ENCODE measurements at places on chromosomes 4 and X.

DNA sequence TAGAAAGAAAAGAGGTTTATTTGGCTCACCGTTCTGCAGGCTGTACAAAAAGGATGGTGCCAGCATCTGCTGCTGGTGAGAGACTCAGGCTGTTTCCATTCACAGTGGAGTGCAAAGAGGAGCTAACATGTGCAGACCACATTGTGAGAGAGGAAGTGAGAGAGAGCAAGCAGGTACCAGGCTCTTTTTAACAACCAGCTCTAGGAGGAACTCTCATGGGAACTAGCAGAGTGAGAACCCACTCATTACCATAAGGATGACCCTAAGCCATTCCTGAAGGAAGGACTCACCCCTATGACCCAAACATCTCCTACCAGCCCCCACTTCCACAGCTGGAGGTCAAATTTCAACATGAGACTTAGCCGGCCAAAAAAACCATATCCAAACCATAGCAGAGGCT is 158.6 kb upstream of the ADGRL3 start:
- no peak for DNase-seq

GRCh38 chr4:8030121-8030781 is 90.6 kb upstream of the AFAP1 start:
- DNase-seq = no peak

- DNase-seq = no peak
These were observed 953.4 kb upstream of the IGFBP7 start for GRCh38 chr4:58063404-58064160.

GRCh38 chr4:15037923-15038541 is 35.8 kb downstream of the CPEB2 start:
- no peak for DNase-seq

- DNase-seq = no peak
These were observed 117.2 kb downstream of the CFAP299 start for GRCh38 chr4:80452768-80453167.

DNA sequence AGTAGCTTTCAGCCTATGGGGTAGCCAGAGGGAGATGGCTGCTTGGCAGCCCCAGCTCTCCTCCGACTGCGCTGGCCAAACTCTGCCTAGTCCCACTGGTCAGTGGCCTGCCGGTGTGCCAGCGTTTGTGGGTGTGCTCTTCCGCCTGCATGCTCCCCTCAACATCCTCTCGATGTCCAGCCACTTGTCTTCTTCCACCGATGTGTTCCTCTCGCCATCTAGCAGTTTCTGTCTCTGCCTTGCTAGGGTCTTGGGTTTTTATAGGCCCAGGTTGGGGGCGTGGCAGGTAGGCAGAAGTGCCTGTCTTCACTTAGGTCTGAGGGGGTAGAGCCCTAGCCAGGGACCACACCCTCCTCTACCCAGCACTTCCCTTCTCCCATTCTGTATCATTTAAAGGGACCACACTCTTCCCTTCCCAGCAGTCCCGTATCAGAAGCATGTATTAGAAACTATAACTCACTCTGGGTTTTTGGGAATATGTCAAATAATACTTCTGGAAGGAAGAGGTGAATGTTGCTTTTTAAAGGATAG is 124.4 kb downstream of the KDM6A start:
- no peak for DNase-seq

GRCh38 chr4:156029691-156030090 is 76.0 kb upstream of the CTSO start:
- DNase-seq = no peak

Data from GM13976 (cell line).